Central memory CD8-positive, alpha-beta T cell (primary cell): ENCODE measurements at places on chromosomes 5 and 9.

GRCh38 chr9:32918628-32919027 lies 82.8 kb downstream of the APTX start:
- no peak for DNase-seq

GRCh38 chr5:150272531-150272930 lies 17.0 kb downstream of the CAMK2A start:
- DNase-seq = no peak

- DNase-seq = no peak
These were observed 86.5 kb downstream of the DAP start for GRCh38 chr5:10674582-10674981.

DNA sequence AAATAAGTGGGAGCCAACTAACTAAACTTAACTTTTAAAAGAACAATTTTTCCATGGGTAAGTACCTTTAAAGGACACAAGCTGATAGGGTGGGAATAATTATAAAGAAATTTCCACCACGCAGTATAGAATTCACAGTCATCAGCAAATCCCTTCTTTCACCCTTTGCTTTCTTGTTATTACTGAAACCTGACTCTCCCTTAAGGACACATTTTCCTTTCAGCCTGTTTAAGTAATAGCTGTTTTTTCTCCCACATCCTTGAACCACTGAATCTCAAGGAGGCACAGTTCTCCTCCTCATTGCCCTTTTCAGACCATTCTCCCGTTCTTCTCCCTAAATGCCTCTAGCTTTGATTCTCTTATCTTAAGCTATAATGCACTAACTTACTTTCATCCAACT lies 6.3 kb downstream of the C5orf15 start:
- DNase-seq = no peak

GRCh38 chr5:34915856-34916192 lies 313 bp downstream of the BRIX1 start:
- DNase-seq = no peak

DNA sequence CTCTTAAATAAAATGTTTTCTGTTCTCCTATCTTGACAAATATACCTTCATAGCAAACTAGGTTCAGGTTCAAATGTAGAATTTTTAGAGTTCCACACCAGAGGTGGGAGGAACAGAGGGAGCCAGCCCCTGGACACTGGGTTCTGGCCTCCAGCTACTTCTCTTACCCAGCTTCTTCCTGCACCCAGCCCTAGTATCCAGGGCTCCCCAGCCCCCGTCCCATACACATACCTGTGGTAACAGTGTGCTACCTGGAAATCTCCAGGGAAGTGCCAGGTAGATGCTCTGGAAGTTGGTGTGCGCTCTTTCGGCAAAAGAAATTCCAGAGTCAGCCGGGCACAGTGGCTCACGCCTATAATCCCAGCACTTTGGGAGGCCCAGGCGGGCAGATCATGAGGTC lies 33.9 kb upstream of the IL6ST start:
- no peak for DNase-seq

DNA sequence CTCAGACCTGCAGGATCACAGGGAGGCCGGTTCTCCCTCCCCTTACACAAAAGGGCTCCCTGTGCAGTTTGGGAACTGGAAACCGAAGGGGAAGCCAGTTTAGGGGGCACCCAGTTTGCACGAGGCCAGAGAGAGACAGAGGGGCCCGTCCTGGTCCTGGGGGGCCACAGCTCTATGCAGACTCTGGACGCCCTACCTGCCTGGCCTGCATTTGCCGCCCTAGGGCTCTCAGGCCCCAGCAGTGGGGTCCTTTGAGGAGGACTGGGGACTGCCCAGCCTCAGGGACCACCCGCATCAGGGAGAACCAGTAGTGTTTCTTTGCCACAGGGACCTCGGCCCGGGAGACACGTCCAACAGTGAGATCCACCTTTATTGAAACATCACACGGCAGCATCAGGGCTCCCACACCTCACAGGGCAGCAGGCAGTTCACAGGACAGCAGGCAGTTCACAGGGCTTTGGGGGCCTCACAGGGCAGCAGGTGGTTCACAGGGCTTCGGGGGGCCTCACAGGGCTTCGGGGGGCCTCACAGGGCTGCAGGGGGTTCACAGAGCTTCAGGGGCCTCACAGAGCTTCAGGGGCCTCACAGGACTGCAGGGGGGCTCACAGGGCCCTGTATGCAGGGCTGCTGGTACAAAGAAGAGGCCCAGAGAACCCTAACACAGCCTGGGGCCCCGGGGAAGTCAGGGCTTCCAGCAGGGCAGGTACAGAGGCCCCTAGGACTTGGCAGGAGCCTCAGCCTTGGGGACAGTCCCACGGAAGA lies 648 bp upstream of the NSMF start:
- DNase-seq = no peak

DNA sequence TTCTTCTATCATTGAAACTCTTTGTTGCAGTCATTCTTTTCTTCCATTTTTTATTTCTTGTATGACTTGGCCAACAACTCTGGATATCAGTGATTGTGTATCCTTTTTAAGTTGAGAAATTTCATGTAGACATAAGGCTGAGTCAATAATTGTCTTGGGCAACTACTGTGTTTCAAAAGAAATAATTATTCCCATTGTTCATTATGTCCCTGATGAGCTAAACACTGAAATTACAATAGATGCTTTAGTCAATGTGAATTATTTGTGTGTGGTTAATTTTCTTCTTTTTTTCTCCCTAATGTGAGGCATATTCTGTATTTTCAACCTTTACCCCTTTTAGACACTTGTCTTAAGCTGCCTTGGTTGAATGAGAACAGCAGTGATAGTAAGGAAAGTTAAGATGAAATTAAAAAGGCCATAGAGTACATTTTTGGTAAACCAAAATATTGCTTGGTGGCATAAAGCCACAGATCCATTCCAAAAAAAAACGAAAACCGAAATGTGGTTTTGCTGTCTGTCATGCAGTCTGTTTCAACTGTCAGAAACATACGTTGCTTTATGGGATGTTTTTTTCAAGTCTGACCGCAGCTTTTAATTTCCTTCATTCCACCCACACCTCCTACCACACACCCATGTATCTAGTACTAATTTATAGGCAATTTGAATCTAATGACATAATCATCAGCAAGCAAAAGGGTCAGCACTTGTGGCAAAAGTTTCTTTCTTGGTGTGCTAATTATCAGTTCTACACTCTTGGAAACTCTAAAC lies 21.1 kb downstream of the TLE4 start:
- DNase-seq = no peak

- no peak for DNase-seq
These were observed 122.5 kb downstream of the LHFPL2 start for GRCh38 chr5:78526049-78526525.

DNA sequence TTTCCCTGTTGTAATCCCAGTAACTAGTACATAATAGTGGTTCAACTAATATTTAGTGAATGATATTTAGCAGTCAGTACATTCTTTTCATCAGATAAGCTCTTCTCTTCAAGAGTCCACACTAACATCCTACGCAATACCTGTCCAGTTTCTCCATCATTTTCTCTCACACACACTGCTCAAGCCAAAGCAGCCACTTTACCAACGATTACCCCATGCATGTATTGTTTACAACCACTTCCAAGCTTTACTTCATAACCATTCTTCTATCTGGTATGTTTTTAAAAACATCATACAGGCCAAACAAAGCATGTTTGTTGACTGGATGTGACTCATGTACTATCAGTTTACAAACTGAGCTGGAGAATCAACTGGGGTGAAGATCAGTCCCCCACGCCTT lies 7.3 kb downstream of the UBTD2 start:
- DNase-seq = no peak

GRCh38 chr5:170818232-170818631 lies 34.7 kb downstream of the GABRP start:
- no peak for DNase-seq

DNA sequence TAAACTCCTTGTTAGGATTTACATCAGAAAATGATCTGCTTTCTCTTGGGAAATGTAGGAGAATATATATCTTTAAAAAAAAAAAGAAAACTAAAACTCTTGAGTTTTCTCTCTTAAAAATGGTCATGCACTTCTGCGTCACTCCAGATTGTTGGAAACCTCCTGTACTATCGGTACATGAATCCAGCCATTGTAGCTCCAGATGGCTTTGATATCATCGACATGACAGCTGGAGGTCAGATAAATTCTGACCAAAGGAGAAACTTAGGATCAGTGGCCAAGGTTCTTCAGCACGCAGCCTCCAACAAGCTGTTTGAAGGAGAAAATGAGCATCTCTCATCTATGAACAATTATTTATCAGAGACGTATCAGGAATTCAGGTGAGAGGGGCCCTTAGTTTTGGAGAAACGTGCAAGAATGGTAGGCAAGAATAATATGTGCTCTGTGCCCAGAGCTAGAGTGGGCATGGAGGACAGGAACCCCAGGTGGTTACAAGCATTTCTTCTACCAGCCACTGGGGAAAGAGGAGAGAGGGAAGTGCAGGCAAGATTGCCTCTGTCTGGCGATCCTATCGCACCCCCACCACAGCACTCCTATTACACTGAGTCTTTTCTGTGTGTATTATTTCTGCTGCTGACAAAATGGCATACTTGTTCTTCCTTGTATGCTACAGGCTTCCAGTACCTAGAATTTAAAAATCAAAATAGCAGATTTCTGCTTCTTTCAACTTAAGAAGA lies 41.4 kb upstream of the F2R start:
- no peak for DNase-seq

GRCh38 chr5:73796164-73797131 lies 170.5 kb downstream of the ARHGEF28 start:
- no peak for DNase-seq

DNA sequence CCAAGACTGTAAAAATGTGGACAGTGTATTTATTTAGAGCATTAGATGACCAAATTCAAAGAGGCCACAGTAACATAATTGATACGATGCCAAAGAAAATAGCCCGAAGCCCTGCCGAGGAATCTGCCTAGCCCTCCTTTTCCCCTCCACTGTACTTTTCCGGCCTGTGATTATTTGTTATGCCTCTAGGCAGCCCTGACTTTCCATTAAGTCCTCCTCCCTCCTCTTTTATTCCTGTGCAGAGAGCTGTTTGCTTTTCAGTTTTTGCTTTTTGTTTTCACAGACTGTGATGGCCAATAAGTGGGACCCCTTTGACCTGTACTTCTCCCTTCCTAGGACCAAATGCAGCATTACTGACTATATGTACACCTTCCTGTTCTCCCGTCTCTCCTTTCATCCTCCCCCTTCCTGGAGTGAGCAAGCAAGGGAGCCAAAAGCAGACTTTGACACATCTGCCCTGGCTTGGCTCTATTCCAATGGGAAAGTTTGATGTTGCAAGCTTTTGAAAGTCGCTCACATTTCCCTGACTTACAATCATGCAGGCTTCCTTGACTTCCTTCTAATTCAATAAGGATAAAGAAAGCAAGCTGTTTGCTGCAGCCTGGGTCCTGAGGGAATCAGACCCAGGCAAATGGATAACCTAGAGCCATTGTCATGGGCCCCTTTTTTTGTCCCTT lies 76.1 kb downstream of the NREP start:
- DNase-seq = no peak

DNA sequence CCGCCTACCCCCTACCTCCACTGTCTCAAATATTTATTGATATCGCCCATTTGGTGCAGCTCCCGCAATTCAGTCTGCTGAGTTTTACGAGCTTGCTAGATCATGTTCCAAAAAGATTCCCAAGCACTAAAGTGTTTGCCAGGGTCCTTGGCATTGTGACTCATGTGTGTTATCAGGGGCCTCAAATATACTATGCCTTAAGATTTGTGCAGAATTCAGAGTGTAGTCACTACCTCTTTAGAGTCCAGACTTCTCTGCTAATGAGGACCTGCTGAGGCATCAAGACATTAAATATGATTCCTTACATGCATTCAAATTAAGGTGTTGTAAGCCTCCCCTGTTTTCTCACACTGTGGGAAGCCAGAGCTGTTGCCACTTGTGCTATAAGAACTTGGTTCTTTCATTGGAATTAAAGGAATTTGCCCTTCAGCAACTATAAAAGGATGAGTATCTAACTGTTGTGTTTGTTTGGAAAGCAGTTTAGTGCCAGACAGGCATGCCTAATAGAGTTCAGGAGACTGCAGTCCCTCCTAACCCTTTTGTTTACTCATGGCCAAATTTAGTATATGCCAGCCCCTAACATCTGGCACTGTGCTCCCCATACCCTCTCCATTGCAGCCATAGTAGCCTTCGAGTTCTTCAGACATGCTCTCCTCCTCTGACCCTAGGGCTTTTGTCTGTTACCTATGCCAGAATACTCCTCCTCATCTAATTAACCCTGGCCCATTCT lies 316.4 kb downstream of the NR3C1 start:
- no peak for DNase-seq

DNA sequence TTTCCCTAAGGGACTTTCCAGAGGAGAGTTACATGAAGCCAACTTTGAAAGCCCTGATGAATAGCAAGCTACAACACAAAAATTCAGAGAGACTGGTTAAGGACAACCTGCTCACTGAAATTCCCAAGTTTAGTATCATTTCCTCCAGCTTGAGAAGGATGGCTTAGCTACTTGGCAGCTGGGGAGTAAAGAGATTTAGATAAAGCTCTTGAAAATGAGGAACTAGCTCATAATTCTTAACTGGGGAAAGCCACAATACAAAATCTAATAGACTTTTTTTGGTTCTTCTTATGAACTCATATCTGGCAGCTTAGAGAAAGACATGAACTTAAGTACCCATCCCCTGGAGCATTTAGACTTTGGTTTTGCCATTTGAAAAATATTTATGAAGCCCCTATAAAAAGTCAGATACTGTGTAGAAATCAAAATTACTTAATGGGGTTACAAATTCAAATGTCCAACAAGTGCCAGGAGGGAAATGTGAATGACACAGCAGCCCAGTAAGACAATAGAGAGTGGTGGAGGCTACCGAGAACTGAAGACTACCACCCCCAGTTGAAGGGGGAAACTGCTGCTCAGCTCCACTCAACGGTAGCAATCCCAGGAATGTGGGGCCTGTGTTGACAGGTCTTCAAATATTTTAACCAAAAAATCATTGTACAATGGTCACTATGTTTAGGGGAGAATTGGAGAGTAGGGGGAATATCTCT lies 79.4 kb upstream of the ADRB2 start:
- no peak for DNase-seq

DNA sequence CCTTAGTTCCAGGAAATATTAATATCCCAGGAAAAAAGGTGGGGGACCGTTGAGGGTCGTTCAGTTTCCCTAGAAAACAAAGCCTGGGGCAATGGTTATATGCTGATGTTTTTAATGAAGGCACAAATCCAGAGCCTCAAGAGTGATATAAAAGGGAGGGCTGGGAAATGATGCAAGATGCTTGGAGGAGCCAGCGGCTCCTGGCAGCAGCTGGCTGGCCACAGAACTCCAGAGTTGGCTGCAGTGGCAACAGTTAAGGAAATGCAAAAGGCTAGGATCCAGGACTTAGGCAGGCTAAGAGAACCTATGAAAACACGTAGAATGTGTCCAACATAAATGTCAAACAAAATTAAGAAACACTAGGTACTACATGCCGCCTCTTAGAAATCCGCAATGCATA lies 31.0 kb upstream of the B4GALT1 start:
- DNase-seq = no peak

- no peak for DNase-seq
These were observed 234.0 kb upstream of the NMUR2 start for GRCh38 chr5:152638996-152639552.

DNA sequence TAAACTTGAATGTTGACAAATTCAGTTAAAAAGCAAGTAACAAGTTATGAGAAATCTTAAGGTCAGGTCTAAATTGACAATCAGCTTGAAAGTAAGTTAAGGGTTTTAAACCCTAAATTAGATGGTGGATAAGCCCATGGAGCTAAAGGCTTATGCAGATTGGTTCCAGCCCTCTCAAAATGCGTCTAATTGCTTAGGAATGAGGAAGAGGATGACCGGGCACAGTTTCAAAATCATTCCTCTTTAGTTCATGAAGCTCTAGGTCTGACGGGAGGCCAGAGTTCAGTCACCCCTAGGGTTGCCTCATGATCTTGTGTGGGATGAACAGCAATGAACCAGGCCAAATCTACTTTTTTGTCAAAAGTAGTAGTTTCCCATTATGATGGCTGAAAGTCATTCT lies 75.4 kb downstream of the SLC38A9 start:
- DNase-seq = no peak
